ENCODE measurements at places on chromosomes 2 and 18.

DNA sequence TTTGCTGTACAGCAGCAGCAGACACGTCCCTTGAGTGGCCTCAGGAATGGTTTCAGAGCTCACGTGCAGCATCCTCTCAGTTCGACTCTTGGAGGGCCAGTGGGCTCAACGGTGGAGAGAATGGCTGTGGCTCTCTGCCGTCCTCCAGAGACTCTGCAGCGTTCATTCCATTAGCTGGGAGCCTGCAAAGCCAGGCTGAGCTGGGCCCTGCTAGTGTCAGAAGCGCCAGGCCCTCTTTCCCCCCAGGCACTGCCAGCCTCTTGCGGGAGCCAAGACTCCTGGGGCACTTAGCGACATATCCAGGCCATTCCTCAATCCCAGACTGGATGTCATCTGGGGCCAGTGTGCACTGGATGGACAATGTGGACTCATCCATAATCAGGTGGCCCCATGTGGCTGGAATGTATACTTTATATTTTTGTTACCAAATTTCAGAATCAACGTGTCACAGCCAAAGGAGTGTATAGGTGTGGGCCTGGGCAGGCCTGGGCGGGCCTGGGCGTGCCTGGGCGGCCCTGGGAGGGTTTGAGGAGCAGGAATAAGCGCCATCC lies 125.1 kb upstream of the EPAS1 start:
- DNase-seq, result peak; percentile 24

DNA sequence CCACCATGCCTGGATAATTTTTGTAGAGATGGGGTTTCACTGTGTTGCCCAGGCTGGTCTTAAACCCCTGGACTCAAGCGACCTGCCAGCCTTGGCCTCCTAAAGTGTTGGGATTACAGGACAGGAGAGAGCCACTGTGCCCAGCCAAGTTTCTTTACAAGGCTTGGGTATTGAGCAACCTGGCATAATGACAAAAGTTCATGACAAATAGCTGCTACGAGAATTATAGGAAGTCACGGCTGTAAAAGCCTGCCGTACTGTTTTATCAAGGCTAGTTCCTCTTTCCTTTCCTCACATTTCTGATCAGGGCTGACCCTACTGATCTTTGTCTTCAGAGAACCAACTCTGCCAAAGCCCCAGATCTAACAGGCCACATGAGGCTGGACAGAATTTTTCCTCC lies 490.4 kb upstream of the SPRED2 start:
- no peak for DNase-seq

DNA sequence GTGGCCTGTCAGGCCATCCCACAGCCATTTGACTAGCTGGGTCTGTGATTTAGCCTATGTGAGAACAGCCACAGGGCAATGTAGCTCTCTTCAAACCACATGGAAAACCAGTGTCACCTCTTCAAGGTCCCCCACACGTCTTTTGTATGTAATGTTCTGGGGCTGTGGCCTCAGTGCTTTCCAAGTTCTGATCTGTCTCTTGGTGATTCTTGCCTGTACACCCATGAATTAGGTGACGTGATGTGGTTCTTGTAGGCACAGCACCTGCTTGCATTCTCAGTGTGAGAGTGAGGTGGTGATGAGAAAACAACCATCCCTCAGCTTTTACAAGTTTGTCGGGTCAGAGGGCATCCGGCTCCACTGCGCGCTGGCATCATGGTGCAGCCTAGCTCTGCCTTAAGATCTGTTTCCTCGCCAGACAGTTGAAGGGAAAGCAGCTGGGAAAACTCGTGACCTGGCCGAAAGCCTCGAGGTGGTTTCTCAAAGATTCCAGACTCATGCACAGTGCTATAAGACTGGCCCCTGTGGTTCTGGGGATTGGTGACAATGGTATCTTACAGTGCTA lies 125.8 kb downstream of the TANC1 start:
- DNase-seq, result peak; percentile 18

DNA sequence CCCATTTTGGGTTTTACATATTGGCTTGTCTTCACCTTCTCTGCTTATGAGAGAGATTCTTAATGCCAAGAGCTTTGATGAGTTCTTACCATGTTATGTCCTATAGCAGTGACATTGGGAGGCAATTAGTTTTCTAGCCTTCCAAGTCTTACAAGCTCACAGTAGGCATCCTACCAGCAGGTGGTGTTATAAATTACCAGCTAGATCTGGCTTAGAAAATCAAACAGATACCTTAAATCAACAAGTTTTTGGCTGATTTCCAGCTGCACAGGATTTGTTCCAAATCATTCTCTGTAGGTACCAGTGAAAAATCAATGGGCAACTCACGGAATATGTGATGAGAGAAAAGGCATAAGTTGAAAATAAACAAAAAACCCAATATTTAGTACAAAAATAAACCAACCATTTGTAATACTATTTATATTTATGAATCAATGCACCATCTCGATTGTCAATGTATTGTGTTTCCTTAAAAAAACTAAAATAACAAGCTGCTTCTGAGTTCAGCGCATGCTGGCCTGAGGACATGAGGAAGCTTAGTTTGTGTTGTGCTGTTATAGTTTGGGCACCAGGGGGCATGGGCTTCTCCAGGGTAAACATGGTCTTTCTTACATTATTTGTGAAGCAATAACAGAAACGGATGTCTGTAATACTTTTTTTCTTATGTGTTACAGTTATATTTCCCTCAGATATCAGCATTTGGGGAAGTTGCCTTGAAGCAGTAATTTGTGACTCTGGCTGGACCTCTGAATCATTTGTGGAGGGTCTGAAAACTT lies 34.1 kb upstream of the NXPH2 start:
- no peak for DNase-seq

GRCh38 chr18:61274416-61274960 lies 58.7 kb upstream of the CDH20 start:
- DNase-seq, result no peak

- no peak for DNase-seq
Measured at GRCh38 chr2:219252570-219252899, 508 bp upstream of the TUBA4B start.

- no peak for DNase-seq
Measured at GRCh38 chr2:147374423-147374811, 470.4 kb upstream of the ACVR2A start.

GRCh38 chr18:10791169-10791831 lies 265.5 kb downstream of the NAPG start:
- no peak for DNase-seq

- DNase-seq, result no peak
Measured at GRCh38 chr18:683531-683930, 26.1 kb downstream of the TYMS start.

Data from NCI-H526 (cell line).